ENCODE measurements at places on chromosomes 3 and 15.

DNA sequence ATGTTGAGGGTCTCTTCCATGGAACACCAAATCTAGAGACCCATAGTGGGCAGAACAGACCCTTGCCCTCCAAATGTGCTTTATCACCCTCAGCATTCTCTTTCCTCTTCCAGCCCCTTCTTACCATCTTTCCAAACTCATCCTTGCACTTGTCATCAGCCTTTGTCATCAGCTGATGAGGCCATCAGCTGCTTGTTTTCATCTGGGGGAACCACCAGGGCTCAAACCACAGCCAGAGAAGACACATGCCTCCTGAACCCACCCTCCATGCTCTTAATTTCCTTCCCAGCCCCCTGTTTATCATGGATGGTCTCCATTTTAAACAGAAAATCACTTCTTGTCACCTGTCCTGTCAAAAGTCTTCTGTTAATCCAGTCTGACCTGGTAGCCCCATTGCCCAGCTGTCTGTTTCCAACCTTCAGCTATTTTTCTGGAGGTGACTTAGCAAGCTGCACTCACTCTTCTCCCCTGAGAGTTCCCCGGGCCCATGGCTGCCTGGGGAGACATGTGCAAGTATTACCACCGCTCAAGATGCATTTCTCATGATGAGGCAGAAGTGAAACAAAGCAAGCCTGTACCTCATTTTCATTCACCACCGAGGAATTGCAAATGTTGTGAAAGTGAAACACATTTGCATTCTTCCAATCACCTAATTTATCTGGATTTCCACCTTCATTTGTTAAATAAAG is 14.7 kb upstream of the SYNM start:
- no peak for DNase-seq

GRCh38 chr3:171334465-171334811 is 125.8 kb downstream of the TNIK start:
- no peak for DNase-seq

GRCh38 chr3:183792976-183793375 is 32.4 kb downstream of the MAP6D1 start:
- DNase-seq = no peak

GRCh38 chr15:75368689-75369239 is 357 bp upstream of the MAN2C1 start:
- no peak for DNase-seq

GRCh38 chr3:174424656-174425055 is 434.5 kb upstream of the NAALADL2 start:
- no peak for DNase-seq

DNA sequence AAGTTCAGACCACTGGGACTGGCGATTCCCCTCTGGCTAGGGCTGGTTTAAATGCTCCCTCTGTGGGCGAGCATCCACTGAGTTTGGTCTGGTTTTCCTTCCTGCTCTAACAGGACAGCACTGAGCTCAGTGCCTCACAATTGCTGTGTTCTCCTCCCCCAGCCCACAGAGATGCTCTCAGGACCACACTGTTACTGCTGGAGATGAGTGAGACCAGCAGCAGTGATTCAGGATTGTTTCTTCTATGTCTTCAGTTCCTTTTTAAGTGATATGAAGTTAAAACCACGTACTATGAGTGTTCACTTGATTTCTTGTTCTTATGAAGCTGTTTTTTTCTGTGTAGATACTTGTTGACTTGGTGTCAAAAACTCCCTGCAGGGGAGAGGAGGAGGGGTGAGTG is 180.4 kb upstream of the COL8A1 start:
- no peak for DNase-seq

DNA sequence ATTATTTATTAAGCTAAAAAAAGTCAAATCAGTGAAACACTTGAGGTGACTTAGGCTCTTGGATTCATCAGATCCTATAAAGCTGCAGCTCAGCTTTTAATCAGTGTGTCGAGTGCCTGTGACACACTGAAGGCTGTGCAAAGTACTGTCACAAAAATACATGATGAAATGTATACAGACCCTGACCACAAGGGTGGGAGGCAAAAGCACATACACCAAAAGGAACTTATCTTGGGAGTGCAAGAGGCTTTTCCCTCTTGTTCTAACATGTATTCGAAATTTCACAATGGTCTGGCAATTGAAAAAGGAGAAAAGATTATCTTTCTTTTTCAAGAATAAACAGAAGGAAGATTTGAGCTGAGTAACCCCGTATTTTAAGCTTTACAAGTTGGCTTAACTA is 35.9 kb downstream of the VGLL4 start:
- DNase-seq = no peak

GRCh38 chr3:46957092-46957820 is 19.3 kb downstream of the CCDC12 start:
- DNase-seq = no peak

- no peak for DNase-seq
Measured at GRCh38 chr3:64102147-64102546, 78.9 kb upstream of the PSMD6 start.

DNA sequence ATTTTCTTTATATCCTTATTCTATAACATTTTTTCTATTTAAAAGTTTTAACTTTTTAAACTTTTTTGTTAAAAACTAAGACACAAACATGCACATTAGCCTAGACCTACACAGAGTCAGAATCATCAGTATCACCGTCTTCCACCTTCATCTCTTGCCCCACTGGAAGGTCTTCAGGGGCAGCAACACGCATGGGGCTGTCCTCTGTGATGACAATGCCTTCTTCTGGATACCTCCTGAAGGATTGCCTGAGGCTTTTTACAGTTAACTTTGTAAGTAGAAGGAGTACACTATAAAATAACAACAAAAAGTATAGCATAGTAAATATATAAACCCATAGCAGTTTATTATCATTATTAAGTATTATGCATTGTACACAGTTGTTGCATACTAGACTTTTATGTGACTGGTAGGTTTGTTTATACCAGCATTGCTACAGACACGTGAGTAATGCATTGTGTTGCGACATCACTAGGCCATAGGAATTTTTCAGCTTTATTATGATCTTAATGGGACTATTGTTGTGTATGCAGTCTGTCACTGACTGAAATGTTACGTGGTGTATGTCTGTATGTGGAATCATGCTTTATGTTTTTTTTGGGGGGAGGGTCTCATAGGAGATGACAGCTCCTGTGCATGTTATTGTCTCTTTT is 18.2 kb downstream of the ATP1B3 start:
- DNase-seq = no peak

DNA sequence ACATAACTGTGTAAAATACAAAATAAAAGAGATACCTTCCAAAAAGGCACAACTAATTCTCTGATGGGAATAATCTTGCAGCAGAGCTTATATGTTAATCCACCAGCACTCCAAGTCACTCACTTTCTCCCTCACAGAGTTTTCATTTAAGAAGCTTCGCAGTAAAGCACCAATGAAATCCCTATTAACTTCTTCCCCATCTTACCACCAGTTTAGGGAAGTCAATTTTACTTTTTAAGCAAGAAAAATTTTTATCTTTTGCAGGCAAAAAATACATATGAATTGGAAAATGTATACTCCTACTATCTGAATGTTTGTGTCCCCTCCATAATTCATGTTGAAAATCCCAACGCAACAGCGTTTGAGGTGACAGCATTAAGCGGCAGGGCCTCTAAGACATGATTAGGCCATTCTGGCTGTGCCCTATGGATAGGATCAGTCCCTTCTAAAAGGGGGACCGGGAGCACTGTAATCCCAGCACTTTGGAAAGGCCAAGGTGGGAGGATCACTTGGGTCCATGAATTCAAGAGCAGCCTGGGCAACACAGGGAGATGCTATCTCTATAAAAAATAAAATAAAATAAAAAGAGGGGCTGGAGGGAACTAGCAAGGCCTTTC is 435.8 kb downstream of the SHQ1 start:
- peak; percentile 29 for DNase-seq

DNA sequence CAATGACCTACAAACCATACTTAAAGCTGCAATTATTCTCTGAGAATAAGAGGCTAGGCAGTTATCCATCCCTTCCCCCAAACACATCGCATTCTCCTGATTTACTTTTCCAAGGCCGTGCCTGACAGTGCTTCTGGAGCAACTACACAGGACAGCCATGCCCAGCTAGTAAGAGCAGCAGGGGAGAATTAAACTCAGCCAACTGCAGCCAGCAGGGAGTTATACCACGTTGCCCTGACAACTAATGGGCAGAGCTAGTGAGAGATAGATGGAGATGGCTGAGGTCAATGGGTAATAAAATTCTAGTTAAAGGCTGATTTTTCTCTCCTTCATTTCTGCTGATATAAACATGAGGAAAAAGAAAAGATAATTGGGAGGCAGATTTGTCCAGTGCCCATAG is 193.8 kb upstream of the PPP2R3A start:
- DNase-seq = no peak

GRCh38 chr3:138007898-138008297 is 2.1 kb upstream of the CLDN18 start:
- no peak for DNase-seq

- no peak for DNase-seq
Measured at GRCh38 chr15:66723826-66724731, 22.0 kb downstream of the SMAD6 start.

DNA sequence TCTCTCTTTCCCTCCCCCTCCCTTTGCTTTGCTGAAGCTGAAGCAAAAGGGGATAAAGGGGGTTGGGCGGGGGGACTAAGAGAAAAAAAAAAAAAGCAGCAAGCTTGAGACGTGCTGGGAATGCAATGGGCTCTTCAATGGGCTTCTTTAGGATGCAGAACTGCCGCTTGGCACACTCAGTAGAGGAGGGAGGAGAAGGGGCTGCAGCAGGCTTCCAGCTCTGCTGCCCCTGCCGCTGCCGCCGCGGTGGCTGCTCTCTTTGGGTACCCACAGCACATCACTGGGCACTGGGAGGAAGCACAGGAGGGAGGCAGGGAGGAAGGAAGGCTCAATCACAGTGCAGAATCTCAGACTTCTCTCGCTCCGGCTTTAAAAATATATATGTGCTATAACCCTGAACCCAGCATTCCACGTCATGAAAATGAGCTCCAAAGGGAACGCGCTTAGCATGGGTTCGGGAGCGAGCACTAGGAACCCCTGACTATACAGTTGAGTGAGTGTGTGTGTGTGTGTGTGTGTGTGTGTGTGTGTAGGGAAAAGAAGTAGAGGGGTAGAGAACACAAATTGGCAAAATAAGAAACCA is 3.5 kb downstream of the SLITRK3 start:
- no peak for DNase-seq

GRCh38 chr3:47578119-47578632 is 489 bp downstream of the CSPG5 start:
- peak; percentile 29 for DNase-seq

DNA sequence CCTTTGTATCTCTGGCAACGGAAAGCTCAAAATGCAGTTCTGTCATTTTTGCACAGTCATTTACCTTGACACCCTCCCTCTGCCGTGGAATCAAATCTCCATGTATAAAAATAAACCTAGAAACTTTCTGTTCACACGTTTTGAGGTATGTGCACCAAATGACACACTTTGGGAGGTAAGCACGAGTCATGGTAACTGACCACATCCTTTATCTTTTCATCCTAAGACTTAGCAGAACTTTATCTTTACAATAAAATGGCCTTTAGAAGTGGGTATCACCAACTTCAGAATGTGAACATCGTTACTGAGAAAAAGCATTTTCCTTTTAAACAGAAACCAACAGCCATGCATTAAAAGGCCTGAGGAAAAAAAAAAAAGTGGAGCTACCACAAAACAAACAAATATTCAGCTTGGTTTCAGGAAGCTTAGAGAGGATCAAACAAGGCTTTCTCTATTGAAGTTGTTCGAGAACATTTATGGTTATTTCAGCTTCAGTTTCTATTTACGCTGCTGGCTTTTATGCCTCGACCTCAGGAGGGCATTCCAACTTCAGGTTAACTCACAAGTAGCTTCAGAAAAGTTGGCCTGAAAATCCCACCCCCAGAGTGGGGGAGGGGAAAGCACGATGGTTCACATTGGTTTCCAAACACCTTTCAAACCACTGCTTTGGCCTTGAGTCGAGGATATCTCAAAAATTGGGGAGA is 171.1 kb upstream of the ICE2 start:
- no peak for DNase-seq

- no peak for DNase-seq
Measured at GRCh38 chr15:34025252-34025651, 13.8 kb downstream of the AVEN start.
